ENCODE measurements at places on chromosomes 13 and 19.

GRCh38 chr19:21256722-21257121 is 72.5 kb downstream of the ZNF708 start:
- H3K27ac ChIP-seq: no peak overlapping the region
- H3K4me3 ChIP-seq: no peak overlapping the region
- DNase-seq: no peak
- no peaks in the 10 kb centered on the region for H3K36me3 ChIP-seq
- H3K4me1 ChIP-seq: no peaks in the 10 kb centered on the region
- no peaks in the 10 kb centered on the region for H3K27me3 ChIP-seq

- H3K36me3 ChIP-seq: peaks cover 13% of the 10 kb centered on the region
- no peak overlapping the region for H3K27ac ChIP-seq
- no peaks in the 10 kb centered on the region for H3K27me3 ChIP-seq
- H3K4me3 ChIP-seq: no peak overlapping the region
- DNase-seq: no peak
Measured at GRCh38 chr19:32652894-32653598, 21.9 kb downstream of the ANKRD27 start.

DNA sequence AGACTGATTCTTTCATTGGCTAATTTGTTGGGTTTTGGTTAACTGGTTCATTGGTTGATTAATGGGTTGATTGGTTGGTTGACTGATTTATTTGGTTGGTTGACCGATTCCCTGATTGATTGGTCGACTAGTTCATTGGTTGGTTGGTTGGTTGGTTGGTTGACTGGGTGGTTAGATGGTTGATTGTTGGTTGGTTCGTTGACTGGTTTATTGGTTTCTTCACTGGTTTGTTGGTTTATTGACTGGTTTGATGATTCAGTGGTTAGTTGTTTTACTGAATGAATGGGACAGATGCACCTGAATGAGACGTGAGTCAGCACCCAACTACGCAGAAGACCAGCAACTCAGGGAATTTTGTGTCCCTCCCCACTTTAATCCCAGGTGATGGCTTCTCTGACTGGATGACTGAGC is 2.7 kb upstream of the NUP62 start:
- H3K27me3 ChIP-seq: peaks cover 10% of the 10 kb centered on the region
- H3K27ac ChIP-seq: no peak overlapping the region

GRCh38 chr13:23380534-23380933 is 53.0 kb downstream of the SACS start:
- peaks cover 52% of the 10 kb centered on the region for H3K4me1 ChIP-seq
- H3K27ac ChIP-seq: no peak overlapping the region
- peaks cover 5% of the 10 kb centered on the region for H3K27me3 ChIP-seq
- no peak for DNase-seq

DNA sequence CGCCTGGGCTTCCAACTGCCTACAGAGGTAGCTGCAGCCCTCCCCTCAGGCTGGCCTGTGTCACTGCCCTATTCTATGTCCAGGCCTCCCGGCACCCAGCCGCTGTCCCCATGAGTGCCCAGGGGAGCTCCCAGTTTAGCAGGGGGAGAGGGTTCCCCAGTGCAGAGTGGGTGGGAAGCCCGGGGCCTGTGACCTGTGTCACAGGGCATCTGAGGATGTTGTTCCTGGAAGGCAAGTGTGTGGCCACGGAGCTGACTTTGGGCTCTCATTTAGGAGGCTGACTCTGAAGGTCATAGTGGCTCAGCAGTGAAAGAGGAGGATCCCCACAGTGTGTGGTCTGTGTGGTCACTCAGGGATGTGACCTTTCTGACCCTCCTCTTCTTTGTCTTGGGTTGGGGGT is 25.1 kb downstream of the PPP1R37 start:
- H3K4me3 ChIP-seq: peak overlapping the region; percentile 43
- H3K4me1 ChIP-seq: peaks cover 78% of the 10 kb centered on the region
- H3K36me3 ChIP-seq: peaks cover 4% of the 10 kb centered on the region
- H3K27ac ChIP-seq: no peak overlapping the region
- no peak for DNase-seq

Measured in activated naive CD8-positive, alpha-beta T cell treated with anti-CD3 and anti-CD28 coated beads for 36 hours (primary cell).